Astrocyte (in vitro differentiated cells and primary cell): ENCODE measurements at places on chromosomes 1 and 21.

DNA sequence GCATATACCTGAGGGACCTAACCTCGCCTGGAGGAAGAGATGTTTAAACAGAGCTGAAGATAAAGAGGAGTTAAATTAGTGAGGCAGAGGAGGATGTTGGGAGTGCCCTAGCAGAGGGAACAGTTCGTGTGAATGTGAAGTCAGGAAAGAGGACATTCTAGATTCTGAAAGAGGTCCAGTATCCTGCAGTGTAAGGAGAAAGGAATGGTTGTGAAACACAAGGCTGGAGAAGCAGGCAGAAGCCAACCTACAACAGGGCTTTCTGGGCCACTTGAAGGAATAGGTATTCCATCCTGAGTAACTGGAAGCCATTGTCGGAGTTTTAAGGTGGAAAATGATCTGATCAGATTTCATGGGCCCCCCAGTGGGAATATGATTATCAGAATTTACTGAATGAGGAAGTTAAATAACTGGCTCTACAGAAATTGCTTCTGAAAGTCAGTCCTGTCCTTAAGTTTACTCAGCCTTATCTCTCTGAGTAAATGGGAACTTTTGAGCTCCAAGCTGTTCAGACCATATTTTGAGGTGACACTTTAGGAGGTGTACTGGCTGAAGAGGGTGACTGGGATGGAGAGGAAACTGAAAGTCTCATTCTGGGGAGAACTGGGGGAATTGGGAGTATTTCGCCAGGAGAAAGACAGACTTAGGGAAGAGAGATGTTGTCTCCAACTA, 24.4 kb upstream of the FAAH start:
- peaks cover 6% of the 10 kb centered on the region for H3K36me3 ChIP-seq
- H3K27ac ChIP-seq: no peak overlapping the region
- H3K27me3 ChIP-seq: no peaks in the 10 kb centered on the region
- peaks cover 4% of the 10 kb centered on the region for H3K4me1 ChIP-seq
- DNase-seq: no peak

DNA sequence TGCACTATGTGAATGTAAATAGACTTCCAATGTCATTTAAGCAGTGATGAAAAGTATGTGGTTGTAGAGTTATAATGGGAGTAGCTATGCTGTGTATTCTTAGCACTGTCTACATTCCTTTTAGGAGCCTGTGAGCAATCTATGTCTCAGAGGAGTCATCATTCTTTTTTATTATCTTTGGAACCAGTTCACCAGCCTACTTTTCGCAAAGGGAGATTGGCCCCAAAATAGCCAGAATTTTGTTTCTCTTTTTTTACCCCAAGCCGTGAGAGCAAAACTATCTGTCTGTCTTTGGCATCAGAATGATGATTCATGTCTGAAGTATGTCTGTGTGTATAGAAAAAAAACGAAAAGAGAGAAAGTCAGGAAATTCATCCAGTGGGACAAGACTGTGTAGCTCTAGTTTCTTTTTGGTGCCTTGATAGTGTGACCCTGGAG, 44.2 kb downstream of the OSBPL9 start:
- peaks cover 40% of the 10 kb centered on the region for H3K4me1 ChIP-seq
- peak; percentile 97 for DNase-seq
- no peaks in the 10 kb centered on the region for H3K36me3 ChIP-seq
- H3K4me3 ChIP-seq: peak overlapping the region; percentile 4
- H3K27ac ChIP-seq: peak overlapping the region; percentile 94

GRCh38 chr1:32010246-32010645, 3.4 kb upstream of the KHDRBS1 start:
- no peak for DNase-seq
- peaks cover 4% of the 10 kb centered on the region for H3K4me1 ChIP-seq
- H3K27ac ChIP-seq: no peak overlapping the region
- no peaks in the 10 kb centered on the region for H3K27me3 ChIP-seq
- no peak overlapping the region for H3K4me3 ChIP-seq
- no peaks in the 10 kb centered on the region for H3K36me3 ChIP-seq

DNA sequence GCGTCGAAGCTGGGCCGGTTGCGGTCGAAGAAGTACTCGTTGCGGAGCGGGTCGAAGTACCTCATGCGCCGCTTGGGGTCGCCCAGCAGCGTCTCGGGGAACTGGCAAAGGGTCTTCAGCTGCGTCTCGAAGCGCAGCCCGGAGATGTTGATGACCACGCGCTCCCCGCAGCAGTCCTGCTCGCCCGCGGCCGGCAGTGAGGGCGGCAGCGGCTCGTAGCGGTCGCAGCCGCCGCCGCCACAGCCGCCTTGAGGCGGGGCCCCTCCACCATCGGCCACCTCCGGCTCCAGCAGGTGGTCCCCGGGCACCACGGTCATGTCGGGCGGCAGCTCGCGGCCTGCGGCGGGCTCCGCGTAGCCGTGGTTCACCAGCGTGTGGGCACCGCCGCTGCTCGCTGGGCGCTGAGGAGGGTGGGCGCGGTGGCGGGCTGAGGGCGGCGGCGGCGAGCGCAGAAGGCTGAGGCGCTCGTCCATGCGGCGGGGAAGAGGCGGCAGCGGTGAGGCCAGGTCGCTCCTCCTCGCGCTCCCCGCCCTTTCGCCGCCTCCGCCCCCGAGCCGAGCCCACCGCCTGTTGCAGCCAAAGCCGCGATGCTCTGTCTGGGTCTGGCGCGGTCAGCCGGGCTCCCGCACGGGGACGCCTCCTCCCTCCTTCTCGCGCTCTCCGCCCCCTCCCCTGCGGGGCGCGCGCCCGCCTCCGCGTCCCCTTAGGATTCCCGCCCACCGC, at the start of gene KCNA3:
Gene KCNA3 (minus strand): TSS at position 604 of the 723 bp plus-strand sequence. CDS start 131 bp downstream, at position 473.
- H3K4me1 ChIP-seq: no peaks in the 10 kb centered on the region
- no peak within 1 kb of the TSS for H3K27ac ChIP-seq
- no peaks in the 10 kb centered on the region for H3K36me3 ChIP-seq
- no peak for DNase-seq

- peak overlapping the region; percentile 54 for H3K27ac ChIP-seq
- peaks cover 27% of the 10 kb centered on the region for H3K4me1 ChIP-seq
- H3K36me3 ChIP-seq: no peaks in the 10 kb centered on the region
These were observed 4.5 kb upstream of the FABP3 start for GRCh38 chr1:31377364-31377863.

DNA sequence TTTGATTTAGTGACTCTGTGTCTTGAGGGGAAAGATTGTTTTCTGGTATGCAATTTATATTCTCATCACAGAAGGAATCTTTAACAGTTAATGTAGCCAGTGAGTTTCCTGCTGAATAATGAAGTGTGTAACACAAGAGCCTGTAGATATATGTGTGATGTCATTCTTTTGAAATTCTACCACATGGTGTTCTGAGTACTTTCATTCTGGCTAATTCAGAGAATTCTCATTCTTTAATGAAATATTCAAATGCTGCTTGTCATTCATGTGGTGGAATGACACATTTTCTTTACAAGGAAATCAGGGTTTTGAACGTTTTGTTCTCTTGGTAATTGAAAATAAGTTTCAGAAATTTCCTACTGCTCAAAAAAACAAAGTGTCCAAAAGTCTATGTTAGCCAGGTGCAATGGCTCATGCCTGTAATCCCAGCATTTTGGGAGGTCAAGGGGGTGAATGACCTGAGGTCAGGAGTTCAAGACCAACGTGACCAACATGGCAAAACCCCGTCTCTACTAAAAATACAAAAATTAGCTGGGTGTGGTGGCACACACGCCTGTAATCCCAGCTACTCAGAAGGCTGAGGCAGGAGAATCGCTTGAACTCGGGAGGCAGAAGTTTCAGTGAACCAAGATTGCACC, 79.6 kb downstream of the MAP3K21 start:
- H3K4me1 ChIP-seq: no peaks in the 10 kb centered on the region
- H3K36me3 ChIP-seq: no peaks in the 10 kb centered on the region
- DNase-seq: peak; percentile 34
- H3K4me3 ChIP-seq: no peak overlapping the region
- H3K27me3 ChIP-seq: no peaks in the 10 kb centered on the region
- H3K27ac ChIP-seq: peak overlapping the region; percentile 2
